ENCODE measurements at places on chromosomes 1 and 21.

DNA sequence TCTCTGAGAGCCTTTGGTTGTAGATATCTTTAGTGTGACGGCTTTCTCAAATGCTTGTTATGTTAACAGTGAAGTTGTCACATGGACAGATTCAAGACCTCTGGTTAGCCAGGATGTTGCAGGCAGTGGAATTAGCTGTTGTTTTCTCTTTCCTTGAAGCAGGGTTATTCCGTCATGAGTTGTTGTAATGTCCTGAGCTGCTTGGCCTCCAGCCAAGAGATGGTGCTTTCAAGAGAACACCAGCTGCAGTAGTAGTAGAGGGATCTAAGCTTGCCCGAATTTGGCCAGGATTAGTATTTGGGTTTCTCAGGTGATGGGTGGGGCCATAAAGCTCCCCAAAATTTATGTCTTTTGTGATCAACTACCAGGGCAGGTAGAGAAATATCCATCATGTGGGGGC lies 13.4 kb downstream of the KCNE1 start:
- DNase-seq, result no peak

GRCh38 chr1:243254233-243254926 lies 701 bp downstream of the CEP170 start:
- peak; percentile 47 for DNase-seq

DNA sequence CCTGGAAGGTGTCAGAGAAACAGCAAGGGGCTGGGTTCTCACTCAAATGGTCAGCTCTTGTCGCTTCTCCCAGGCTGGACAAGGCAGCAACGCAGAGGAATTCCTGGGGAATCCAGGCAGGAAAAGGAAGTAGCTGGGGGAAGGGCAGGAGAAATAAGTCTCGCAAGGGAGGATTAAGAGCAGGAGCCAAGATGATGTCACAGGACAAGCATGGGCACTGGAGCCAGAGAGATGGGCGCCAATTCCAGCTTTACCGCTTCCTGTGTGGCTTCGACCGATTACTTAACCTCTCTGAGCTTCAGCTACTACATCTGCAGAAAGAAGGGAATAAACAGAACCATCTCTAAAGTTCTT lies 70.5 kb downstream of the SSBP3 start:
- DNase-seq, result no peak

DNA sequence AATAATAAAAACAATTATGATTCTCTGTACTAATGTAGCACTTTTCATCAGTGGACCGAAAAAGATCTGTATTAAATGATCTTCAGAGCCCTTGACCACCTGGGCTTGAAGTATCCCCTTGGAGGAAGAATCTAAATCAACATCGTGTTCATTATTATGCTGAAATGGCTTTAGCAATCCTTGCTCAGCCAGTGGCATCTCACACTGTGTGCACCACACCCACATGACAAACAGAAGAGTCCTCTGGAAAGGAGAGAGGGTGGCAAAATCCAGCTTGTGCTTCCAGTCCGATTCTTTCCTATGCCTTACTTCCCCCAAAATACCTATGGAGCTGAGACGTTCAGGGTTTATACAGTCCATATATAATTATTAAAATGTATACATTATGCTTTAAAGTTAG lies 318.5 kb upstream of the RUNX1 start:
- DNase-seq, result no peak

- DNase-seq, result no peak
Measured at GRCh38 chr1:204278251-204278650, 64.5 kb upstream of the GOLT1A start.

GRCh38 chr1:223771814-223772770 lies 59.8 kb downstream of the CAPN2 start:
- DNase-seq, result no peak

DNA sequence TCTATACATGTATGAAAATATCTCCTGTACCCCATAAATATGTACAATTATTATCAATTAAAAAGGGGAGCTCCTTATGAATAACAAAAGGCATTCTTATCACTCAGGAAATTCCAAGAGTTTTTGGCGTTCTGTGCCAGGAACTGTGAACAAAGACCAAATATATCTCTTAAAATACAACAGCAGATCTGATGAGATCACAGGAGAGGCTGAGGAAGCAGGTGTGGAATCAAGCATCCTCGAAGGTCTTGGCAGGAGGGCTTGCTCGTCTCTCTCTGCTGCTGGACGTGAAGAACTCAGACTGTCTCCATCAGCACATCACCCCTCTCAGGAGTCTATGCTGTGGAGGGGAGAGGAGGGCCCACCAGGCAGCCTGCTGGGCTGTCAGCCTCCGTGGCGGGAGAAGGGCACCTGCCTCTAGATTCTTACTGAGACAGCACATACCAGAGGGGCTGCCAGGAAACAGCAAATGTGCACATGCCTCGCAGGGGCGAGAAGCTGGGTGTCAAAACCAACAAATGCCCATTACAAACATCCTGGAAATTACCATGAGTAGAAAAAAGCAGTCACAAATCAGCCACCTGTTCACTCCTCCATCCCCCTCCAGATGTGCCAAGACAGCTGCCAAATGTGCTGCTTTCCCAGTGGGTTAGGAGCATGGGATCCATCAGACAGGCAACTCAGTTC lies 30.8 kb upstream of the FAM89A start:
- no peak for DNase-seq

- no peak for DNase-seq
Measured at GRCh38 chr21:42541618-42542017, 28.0 kb downstream of the SLC37A1 start.

- DNase-seq, result no peak
Measured at GRCh38 chr1:35856964-35857363, 26.0 kb upstream of the AGO1 start.

GRCh38 chr1:74162333-74162732 lies 35.6 kb downstream of the LRRIQ3 start:
- DNase-seq, result no peak

DNA sequence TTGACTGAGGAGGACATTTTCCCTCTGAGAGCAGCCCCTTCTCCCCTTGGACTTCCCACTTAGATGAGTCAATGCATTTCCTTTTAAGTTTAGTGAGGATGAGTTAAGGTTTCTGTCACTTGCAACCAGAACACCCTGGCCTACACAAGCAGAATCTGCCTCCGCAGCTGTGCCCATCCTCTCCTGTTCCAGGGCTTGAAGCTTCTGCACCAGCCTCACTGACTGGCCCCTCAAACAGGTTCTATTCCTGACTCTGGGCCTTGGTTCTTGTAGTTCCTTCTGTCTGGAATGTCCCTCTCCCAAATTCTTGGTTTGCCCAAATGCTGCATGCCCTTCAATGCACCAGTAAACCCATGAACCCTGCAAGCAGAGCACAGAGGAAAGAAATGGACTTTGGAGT lies 394.4 kb downstream of the PTPRU start:
- DNase-seq, result no peak

All from activated CD4-positive, alpha-beta T cell treated with anti-CD3 and anti-CD28 coated beads, Interleukin-2, amount 50 U/mL, for 4 hours (primary cell).